ENCODE measurements at places on chromosomes 1 and 21. TPM values are rescaled to one million over a fixed set of nuclear protein-coding genes. Genes with fewer than 3 reads are reported as not detected.

EXO1 gene
- 23.8 TPM for total RNA-seq

OR2T29 gene
- total RNA-seq, result not detected

PLEKHN1 gene
- 4.3 TPM for total RNA-seq

SDHC gene
- total RNA-seq, result 153 TPM

KRTAP19-3 gene
- total RNA-seq, result not detected

LEFTY2 gene
- total RNA-seq, result not detected

CLDN8 gene
- not detected for total RNA-seq

FMO4 gene
- 1.3 TPM for total RNA-seq

NBPF4 gene
- not detected for total RNA-seq

WDR64 gene
- 0.10 TPM for total RNA-seq

WNT3A gene
- not detected for total RNA-seq

OR2L13 gene
- total RNA-seq, result not detected

TNFSF4 gene
- 3.1 TPM for total RNA-seq

ITLN2 gene
- total RNA-seq, result not detected

TEX35 gene
- not detected for total RNA-seq

LCE1B gene
- not detected for total RNA-seq

PITHD1 gene
- total RNA-seq, result 46.5 TPM

CFHR1 gene
- total RNA-seq, result not detected

MAN1C1 gene
- 40.9 TPM for total RNA-seq

NBPF10 gene
- 2.1 TPM for total RNA-seq

CSF1 gene
- 23.4 TPM for total RNA-seq

Measured in activated naive CD4-positive, alpha-beta T cell treated with anti-CD3 and anti-CD28 coated beads, Interleukin-2, amount 10 ng/mL, durations not matched to agents 5 hours and 36 hours (primary cell).